ENCODE measurements at places on chromosomes 2 and 18.

DNA sequence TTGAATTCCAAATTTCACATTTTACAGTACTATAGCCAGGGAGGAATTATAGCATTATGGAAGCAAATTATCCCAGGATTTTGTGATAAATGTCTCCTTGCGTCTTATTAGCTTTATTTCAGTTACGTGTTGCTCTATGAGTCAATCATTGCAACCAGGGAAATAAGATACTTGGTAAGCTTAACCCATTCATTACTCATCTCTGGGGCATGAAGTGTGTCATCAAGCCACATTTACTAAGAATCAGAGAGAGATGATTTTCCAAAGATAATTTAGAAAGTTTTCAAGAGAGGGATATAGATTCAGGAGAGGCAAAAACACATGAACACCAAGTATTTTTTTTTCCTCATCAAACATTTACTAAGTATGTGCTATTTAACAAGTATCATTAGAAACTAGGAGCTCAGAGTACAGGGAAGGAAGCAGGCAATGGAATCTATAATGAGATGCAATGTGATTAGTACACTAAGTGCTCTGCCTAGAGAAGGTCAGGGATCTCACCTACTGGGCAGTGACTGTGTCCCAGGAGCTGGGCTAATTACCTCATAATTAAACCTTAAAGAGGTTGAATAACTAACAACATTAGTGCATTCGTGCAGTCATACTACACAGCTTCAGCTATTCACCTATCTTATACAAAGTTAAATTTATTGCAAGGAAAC is 217.8 kb upstream of the NXPH2 start:
- DNase-seq = no peak

GRCh38 chr2:160401895-160402294 is 91.7 kb downstream of the RBMS1 start:
- DNase-seq = no peak

DNA sequence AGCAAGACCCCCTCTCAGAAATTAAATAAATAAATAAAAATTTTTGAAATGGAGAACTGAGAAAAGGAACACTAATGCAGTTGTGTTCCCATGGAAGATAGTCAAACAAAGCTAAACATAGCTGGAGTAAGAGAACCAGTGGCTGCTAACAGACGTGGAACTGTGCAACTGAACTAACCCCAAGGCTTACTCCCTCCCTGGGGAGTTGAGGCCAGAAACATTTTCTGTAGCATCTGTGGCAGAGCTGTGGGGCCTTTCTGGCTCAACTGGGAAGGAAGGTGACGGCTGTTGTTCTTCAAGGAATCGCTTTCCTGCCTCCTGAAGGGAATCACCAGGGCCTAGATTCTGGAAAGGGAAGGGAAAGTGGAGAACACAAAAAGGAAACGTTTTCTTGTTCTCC is 53.9 kb upstream of the B3GNT2 start:
- DNase-seq = no peak

DNA sequence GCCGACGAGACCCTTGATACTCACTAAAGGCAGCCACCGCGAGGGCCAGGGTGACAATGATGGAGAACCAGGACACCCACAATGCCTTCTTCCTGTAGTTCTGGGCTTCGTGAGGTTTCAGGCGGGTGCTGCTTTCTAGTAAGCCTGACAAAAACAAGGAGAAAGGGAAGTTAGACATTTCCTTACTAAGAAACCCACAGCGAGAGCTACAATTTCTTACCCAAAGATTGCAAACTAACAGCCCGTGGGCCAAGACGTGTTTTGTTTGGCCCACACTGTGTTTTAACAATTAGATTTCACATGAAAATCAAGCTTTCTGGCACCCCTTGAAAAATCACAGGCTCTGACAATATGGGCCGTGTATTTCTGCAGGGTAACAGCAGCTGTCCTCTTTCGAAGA is 5.6 kb downstream of the TMEM163 start:
- no peak for DNase-seq

DNA sequence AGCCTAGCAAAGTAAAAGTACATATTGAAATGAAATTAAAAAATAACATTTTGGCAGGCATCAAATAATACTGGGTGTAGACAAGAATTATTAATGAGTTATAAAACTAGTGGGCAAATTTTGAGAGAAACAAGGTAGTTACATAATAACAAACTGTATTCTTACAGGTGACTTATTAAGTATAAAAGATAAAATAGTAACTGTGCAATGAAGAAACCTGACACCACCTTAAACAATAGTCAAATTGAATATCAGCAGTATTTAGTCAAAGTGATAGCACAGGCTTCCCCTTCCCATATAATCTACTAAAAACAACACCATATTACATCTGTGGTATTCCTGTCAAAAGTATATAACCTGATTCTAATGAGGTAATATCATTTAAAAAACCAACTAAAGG is 1099.8 kb upstream of the CRIM1 start:
- DNase-seq = no peak

- DNase-seq = no peak
These were observed 32.2 kb upstream of the LPIN2 start for GRCh38 chr18:3044931-3045698.

- DNase-seq = no peak
These were observed 32.6 kb upstream of the B3GNT2 start for GRCh38 chr2:62163106-62163831.
